ENCODE measurements at places on chromosomes 5 and 9.

GRCh38 chr9:130665431-130666392 lies 1.3 kb downstream of the PRDM12 start:
- no peak for DNase-seq

DNA sequence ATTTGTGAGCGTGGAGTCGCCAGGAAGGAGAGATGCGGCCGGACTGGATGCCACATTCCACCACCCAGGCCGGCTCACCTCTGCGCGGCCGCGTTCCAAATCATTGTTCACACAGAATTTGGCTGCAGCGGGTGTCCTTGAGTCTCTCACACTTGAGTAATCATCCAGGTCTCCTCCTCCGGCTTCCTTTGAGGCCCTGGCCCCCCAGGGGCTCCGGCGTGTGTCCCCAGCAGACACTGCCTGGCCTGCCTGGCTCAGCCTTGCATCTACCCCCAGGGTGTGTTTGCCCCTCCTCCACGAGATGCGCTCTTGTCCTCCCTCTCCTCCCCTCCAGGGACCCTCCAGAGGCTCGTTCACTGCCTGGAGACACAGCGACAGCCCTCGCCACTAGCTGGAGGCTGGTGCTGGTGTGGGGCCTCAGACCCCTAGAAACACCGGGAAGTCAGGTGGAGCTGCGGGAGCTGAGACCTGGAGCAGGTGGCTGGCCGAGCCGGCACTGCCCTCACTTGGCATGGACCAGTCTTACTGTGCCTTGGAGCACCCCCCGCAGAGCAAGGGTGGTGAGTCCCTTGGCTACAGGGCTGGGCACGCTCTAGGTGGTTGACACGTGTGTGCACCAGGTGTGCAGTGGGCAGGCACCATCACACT lies 7.0 kb upstream of the SLC9A3 start:
- no peak for DNase-seq

- DNase-seq: no peak
Measured at GRCh38 chr5:17005107-17005828, 69.2 kb upstream of the MYO10 start.

GRCh38 chr9:70481471-70481870 lies 67.0 kb upstream of the KLF9 start:
- DNase-seq: no peak

GRCh38 chr9:126411225-126411947 lies 84.8 kb downstream of the MVB12B start:
- DNase-seq: no peak

DNA sequence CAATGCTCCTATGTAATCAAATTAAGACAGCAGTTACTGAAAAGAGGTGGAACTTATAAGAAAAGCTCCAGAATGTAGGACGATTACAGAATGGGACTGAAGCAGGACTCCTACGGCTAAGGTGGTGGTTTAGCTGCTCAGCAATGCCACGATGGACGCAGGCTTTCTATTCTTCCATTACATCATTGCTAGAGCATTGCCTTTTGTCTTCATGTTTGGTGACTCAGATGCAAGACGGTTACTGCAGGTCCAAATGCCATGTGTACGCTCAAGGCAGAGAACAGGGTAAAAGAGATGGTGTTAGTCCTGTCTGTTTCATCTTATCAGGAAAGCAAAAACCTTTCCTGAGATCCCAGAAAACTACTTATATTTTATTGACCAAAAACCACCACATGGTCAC lies 255.1 kb downstream of the ZSWIM6 start:
- DNase-seq: no peak

GRCh38 chr9:71737455-71737854 lies 30.9 kb downstream of the CEMIP2 start:
- no peak for DNase-seq

GRCh38 chr5:77650686-77651085 lies 12.2 kb upstream of the OTP start:
- no peak for DNase-seq

DNA sequence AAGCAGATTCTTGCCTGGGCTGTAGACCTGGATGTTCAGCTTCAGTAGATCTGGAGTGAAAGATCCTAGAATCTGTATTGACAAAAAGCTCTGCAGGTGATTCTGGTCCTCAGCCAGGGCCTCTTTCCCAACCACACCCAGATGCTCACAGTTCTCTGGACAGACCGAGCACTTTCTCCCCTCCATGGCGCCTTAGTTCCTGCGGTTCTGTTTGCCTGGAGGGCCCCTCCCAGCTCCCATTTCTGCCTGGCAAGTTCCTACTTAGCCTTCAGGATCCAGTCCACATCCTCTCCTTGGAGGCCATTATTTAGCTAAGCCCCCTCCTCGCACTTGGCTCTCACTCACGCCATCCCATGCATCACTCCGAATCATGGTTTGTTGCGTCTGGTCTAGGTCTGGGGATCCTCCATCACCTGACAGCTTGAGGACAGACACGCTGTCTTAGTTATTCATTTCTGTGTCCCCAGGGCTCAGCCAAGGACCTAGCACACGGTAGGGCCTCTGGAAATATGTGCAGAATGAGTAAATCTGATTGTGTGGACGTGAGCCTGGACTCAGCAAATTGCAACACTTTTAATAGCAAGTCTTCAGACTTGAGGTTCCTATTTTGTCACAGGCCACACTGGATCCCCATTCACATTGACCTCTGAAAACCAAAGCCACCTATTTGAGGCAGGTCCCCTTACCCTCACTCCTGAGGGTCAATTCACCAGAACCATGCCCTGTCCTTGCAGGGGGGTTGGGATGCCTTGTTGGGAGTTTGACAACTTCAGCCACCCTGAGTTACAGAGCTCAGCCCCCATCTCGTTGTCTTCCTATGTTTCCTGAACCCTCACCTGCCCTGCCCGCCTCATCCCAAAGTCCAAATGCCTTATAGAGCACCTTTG lies 50.7 kb downstream of the COL15A1 start:
- DNase-seq: no peak
